ENCODE measurements at places on chromosomes 5 and 9. TPM values are rescaled to one million over a fixed set of nuclear protein-coding genes. Genes with fewer than 3 reads are reported as not detected.

Gene CDC23
- 43.8 TPM for total RNA-seq

Gene ANGPTL2
- not detected for total RNA-seq

Gene TMEM215
- total RNA-seq: not detected

Gene PDE6A
- total RNA-seq: not detected

DNA sequence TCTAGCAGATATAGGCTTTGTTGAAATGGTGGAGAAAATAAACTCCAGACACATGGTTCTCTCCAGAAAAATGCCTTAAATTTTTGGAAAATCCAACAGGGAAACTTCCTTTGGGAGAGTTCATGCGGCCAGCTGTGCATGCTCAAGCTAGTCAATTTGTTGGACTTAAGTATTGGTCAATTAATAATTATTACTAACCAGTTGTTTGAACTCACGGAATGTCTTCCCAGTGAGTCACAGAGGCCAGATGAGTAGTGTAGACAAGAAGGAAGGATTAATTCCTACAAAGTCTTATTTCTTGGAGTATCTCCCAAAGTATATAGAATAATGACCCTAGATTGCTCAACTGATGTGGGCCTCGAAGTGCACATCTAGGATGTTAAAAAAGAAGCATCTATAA lies 103.6 kb downstream of the MACIR start:
- no peak for DNase-seq
- H3K36me3 ChIP-seq: no peaks in the 10 kb centered on the region
- H3K4me3 ChIP-seq: no peak overlapping the region

GRCh38 chr9:16333691-16334090 lies 536.8 kb downstream of the BNC2 start:
- H3K36me3 ChIP-seq: no peaks in the 10 kb centered on the region
- H3K27me3 ChIP-seq: no peaks in the 10 kb centered on the region
- no peak for DNase-seq

- H3K27ac ChIP-seq: peak overlapping the region; percentile 32
- H3K4me3 ChIP-seq: no peak overlapping the region
- peaks cover 14% of the 10 kb centered on the region for H3K4me1 ChIP-seq
- peak; percentile 41 for DNase-seq
Observed at GRCh38 chr9:126483468-126484073, 130.2 kb upstream of the LMX1B start.

GRCh38 chr9:123772967-123773366 lies 157.0 kb downstream of the DENND1A start:
- peaks cover 15% of the 10 kb centered on the region for H3K4me1 ChIP-seq
- no peak for DNase-seq
- no peak overlapping the region for H3K4me3 ChIP-seq
- no peaks in the 10 kb centered on the region for H3K36me3 ChIP-seq
- no peaks in the 10 kb centered on the region for H3K27me3 ChIP-seq

DNA sequence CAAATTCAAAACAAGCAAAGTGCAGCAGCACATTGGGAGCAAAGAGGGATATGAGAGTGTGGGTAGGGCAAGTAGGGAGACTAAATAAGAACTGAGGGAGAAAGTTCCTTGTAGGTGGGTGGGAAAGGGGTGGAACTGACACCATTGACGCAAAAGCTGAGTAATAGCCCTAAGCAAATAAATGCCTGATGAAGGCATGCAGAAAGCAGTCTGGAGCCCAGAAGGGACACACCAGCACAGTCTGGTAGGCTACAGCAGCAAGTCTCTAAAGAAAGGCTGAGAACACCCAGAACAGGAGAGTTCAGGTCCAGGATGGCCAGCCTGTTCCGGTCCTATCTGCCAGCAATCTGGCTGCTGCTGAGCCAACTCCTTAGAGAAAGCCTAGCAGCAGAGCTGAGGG lies at the start of gene INSL4:
INSL4 (plus strand) TSS at position 208 of the 400 bp plus-strand sequence; CDS start at position 313, 105 bp downstream.
- no peak within 1 kb of the TSS for H3K27ac ChIP-seq
- H3K4me1 ChIP-seq: no peaks in the 10 kb centered on the region
- H3K36me3 ChIP-seq: no peaks in the 10 kb centered on the region
- no peak within 1 kb of the TSS for H3K4me3 ChIP-seq
